Activated CD4-positive, alpha-beta T cell treated with anti-CD3 and anti-CD28 coated beads, Interleukin-2, Interleukin-6, amounts not matched to agents 100 ng/mL and 50 ng/mL, durations not matched to agents 16 hours and 8 hours (primary cell): ENCODE measurements at places on chromosomes 13 and 19.

DNA sequence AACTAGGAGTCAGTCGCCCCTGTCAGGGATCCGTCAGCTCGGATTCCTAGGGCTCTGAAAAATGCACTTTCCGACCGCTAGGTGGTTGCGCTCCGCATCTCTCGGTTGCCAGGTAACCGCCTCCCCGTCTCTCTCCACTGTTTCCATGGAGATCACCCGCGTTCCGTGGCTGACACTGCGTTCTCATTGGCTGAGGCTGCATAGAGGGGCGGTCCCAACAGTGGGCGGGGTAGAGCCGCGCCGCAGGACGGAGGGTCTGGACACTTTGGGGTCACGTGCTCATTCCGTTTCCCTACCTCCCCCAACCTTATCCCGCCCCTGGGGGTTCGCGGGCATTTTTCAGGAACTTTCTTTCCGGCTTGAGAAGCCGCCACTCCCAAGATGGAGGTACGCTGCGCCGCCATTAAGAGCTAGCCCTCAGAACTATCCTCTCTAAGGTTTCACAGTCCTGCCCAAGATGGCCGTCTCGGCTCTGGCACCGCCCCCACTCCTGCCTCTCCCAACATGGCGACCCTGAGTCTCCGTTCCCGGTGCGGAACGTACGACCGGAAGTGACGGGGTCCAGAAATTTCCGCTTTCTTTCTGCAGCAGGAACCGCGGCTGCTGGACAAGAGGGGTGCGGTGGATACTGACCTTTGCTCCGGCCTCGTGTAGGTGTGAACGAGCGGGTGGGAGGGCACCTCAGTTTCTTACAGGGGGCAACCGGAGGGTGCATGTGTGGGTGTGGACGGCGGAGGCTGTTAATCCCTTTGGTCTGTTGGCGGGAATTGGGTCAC is at the start of the genes ODAD3 and PRKCSH:
Gene ODAD3, minus strand, starts transcription at position 65 of the 776 bp plus-strand sequence. CDS start 105 bp downstream, outside the sequence.
Gene PRKCSH, plus strand, starts transcription at position 579 of the 776 bp plus-strand sequence. CDS start 483 bp downstream, outside the sequence.
- peak; percentile 100 for DNase-seq

DNA sequence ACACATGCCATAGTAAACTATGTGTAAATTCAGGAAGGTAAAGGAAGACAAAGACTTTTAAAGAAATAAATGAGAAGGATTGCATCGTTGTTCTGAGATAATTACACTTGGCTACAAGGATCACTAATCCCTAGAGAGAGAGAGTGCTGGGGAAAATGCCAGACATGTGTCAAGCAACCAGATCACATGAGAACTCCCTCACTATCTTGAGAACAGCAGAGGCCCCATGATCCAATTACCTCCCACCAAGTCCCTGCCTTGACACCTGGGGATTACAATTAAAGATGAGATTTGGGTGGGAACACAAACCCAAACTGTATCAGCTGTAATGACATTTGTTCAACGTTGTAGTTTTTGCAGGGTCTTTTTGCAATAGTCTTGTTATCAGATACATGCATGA is 1600.9 kb upstream of the MIR17HG start:
- DNase-seq = no peak

GRCh38 chr19:48122421-48122820 is 11.8 kb upstream of the PLA2G4C start:
- no peak for DNase-seq

- no peak for DNase-seq
Observed at GRCh38 chr13:75774176-75774575, 138.0 kb downstream of the LMO7 start.

GRCh38 chr13:90632184-90632583 is 715.3 kb upstream of the MIR17HG start:
- no peak for DNase-seq

DNA sequence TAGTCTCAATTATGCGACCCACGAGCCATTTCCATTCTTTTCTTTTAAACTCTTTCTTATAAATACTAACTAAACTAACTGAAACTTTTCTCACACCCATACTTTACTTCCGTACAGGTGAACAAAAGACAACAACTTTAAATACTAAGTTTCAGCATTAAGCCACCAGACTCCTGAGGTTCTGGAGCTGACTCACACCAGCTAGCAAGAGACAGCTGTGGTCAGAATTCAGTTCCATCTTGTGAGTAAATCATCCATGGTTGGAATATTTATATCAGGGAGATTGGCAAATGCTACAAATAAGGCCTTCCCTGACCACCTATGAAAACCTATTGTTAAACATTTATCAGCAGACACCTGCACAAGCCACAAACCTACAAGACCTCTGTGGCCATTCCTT is 897.0 kb downstream of the EFNB2 start:
- no peak for DNase-seq
